CD4-positive, alpha-beta T cell treated with Interleukin-6 for 4 hours (primary cell): ENCODE measurements at places on chromosomes 1 and 21.

DNA sequence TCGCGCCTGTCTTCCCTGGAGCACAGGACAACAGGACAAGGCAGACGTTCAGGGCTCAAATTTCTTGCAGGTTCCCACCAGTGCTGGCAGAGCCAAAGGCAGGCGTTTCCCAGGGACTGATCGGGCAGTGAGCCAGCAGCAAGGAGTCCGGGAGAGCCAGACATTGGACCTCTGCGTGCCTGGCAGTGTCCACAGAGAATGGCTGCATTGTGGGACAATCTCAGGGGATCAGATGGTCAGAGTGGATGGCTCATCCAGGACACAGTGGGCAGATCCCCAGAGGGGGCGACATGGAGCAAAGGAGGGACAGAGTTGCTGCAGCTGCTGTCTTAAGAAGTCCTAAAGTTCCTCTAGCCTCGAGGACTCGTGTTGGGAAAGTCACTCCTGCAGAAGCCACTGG is 4.6 kb downstream of the TMEM63A start:
- peak; percentile 64 for DNase-seq

GRCh38 chr1:81298266-81298665 is 502.5 kb upstream of the ADGRL2 start:
- no peak for DNase-seq

GRCh38 chr21:46130831-46131587 is 24.4 kb downstream of the FTCD start:
- DNase-seq: no peak

DNA sequence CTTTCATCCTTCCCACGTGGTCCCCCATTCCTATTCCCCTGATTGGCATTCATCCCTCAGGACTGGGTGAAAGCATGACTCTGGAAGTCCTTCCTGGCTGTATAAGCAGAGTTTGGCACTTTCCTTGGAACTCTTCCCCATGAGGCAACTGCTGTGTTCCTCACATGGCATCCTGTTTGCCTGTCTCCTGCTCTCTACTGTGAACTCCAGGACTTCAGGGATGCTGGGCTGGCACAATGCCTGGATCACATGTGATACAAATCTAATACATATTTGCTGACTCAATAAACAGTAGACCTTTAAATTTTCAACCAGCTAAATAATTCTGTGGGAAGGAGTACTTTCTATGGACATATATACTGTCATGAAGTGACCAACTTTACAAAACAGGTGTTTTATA is 46.8 kb upstream of the EDEM3 start:
- no peak for DNase-seq

GRCh38 chr1:87084244-87084836 is 169.9 kb downstream of the HS2ST1 start:
- DNase-seq: no peak

- no peak for DNase-seq
Observed at GRCh38 chr1:42587753-42588152, 70.5 kb upstream of the PPIH start.

DNA sequence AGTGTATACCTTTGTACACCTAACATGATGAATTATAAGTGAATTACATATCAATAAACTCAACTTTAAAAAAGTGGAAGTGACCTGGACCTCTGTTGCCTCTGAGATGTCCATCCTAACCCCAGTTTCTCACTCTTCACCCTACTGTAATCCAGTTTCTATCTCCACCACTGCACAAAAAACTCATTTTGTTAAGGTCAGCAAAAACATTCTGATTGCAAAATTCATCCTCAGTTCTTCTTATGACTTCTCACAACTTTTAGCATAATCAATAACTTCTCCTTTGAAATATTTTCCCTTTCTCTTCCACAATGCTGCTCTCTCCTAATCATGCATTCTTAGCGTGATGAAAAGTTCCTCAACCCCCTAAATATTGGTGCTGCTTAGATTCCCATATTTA is 129.8 kb downstream of the CRB1 start:
- DNase-seq: no peak

GRCh38 chr21:38467911-38468310 is 30.4 kb downstream of the ERG start:
- DNase-seq: no peak

- no peak for DNase-seq
Observed at GRCh38 chr1:171233183-171233582, 15.1 kb upstream of the FMO1 start.

- DNase-seq: no peak
Observed at GRCh38 chr21:32470206-32470605, 57.7 kb downstream of the EVA1C start.

GRCh38 chr1:13697738-13698137 is 2.2 kb upstream of the PRDM2 start:
- DNase-seq: no peak

GRCh38 chr1:17488995-17489767 is 49.7 kb upstream of the RCC2 start:
- DNase-seq: no peak

DNA sequence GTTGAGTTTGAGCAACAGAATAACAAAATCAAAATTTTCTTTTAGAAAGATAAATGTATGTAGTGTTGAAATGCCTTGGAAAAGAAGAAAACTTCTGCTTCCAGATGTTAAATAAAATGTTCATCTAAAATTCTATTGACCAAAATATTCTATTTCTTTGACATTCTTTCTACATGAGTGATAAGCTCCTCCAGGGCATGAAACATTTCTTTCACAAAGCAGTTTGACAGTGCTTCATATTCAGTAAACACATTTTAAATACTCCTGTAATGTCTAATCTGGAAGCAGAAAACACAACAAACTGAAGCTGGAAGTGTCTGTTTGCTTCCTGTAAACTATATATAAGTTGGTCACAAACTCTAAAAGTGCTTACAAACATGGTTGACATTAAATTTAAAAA is 61.5 kb downstream of the RGS21 start:
- no peak for DNase-seq

GRCh38 chr1:63617450-63617849 is 24.2 kb downstream of the PGM1 start:
- no peak for DNase-seq

GRCh38 chr1:159944623-159945455 is 574 bp downstream of the IGSF9 start:
- DNase-seq: no peak

GRCh38 chr1:21935891-21936365 is 1.2 kb downstream of the HSPG2 start:
- no peak for DNase-seq

- no peak for DNase-seq
Observed at GRCh38 chr1:34774957-34775356, 6.1 kb upstream of the GJB3 start.

DNA sequence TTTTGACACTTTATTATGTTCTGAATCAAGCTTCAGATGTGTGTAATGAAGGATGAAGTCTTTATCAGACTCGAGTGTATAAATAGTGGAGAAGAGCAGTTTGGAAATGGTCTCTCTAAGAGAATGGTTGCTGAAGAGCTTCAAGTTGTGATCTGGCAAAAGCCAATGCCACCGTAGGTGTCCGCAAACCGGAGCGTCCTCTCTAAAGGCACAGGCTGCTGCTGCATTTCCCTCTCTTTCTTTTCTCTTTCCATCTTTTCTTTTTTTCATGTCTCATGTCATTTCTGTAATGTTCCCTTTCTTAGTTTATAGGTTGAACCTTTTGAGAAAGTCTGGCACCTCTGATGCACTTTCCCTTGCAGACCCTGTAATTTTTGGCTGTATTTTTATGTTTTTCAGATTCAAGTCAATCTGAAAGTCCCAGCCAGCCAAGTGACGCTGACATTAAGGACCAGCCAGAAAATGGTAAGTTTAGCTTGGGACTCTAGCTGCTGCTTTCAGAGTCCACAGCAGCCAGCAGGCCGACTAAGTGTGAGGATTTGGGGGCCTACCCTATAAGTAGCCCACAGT is 194.8 kb downstream of the NFIA start:
- no peak for DNase-seq

- no peak for DNase-seq
Observed at GRCh38 chr1:10064416-10065343, 31.9 kb downstream of the UBE4B start.

DNA sequence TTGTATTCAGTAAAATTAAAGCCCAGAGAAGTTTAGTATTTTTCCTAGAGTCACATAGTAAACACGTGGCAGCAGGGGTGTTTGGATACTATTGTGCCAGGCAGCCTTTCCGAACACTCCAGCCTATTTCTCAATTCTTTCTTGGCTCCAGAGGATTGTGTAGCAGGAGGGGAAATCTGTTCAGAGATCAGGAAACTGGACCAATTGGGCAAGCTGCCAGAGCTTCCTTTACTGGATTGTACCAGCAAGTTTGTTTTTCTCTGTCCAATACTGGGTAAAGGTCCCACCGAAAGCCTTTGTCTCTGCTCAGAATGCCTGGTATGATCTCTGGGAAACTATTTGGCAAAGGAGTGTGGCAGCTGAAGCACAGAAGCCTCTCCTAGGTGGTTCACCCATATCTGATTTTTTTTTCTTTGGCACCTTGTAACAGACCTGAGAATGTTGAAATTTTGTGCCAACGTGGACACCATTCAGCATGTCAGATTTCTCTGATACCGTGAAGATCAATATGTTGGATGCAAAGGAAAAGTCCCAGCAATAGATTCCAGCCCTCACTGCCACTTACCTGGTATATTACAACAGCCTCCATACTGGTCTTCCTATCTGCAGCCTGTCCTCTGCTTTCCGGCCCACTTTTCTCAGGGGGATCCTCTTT is 126.2 kb downstream of the FGGY start:
- no peak for DNase-seq

DNA sequence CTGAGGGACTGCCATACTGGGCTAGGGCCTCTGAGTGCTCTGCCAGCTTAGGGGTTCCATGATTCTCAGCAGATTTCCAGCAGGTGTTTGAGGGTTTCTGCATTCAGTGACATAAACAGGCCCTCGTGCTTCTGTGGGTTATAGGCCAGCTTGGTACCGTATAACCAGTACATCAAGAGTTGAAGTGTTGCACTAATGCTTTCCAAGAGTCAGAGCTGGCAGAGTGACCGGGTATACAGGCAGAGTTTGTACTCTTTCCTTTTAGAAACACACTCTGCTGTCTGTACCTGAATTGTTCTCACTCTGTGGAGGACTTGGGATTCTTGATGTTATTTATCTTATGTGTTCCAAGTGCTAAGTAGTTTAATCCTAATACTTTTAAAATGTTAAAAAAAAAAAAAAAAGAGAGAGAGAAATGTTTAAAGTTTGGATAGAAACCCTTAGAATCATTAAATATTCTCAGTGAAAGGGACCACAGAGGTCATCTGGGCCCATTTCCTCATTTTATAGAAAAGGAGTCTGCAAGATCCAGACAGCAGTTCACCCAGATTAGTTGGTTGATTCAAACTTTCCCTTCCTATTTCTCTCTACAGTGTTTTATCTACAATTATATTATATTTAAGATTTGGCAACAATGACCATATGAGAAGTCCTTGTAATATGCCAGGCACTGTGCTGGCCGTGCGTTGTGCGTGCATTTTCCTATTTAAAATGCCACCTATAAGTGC is 325.8 kb downstream of the KIF26B start:
- no peak for DNase-seq

- DNase-seq: no peak
Observed at GRCh38 chr1:27065999-27066630, 53.5 kb upstream of the TENT5B start.

DNA sequence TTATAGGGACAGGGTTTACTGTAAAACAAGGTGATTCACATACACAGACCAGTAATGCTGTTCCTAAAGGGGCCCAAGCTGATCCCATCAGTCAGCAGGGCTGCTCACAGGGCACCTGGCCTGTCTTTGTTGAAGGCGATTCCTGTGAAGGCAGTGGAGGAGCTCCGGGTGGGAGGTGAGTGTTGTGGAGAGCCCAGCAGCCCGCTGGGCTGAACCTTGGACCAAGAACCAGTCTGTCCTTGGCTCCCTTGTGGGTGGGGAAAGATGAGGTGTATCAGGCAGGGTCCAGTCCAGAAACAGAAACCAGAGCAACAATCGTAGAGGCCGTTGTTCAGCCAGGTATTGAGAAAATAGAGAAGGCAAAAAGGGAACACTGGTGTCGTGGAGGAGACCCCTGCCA is 12.5 kb downstream of the PDXK start:
- no peak for DNase-seq

- no peak for DNase-seq
Observed at GRCh38 chr1:116001739-116002487, 25.6 kb downstream of the SLC22A15 start.

DNA sequence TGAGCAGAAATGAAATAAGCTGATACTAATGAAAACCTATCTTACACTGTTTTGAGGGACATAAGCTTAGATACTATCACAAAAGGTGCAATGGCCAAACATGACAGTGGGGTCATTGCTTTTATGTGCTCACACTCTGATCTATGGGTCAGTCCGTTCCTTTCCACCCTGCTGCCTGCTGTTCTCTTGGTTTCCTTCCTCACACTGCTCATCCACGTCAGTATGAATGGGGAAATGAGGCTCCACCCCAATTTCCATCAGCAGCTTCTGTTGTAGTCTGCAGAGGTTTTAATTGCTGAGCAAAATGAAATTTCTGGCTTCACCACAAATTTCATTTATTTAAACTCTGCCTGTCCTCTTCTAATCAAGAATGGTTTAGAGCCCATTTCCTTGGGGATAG is 155.2 kb downstream of the GABPA start:
- no peak for DNase-seq

GRCh38 chr1:162670928-162671663 is 38.8 kb downstream of the DDR2 start:
- DNase-seq: no peak

DNA sequence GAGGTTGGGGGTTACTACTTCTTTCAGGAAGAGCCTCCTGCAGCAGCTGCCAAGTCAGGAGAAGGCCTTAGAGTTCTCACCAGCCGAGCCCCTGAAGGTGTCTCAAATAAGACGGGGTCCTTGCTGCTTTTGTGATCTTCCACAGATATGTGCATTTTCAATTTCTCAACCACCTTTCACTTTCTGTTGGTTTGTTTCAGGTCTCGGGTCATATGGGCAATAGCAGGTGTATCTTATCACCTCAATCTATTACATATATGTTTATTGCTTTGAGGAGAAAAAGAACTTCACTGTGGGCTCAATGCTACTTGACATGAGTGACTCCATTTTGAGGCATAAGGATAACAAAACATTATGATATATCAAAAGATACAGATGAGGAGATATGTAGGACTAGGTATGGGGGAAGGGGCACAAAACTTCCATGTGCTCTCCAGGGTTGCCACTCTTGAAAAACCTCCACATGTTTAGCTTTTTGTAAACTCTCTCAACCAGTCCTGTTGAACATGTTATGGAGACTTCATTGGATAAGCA is 1171.4 kb upstream of the ADGRL2 start:
- no peak for DNase-seq

DNA sequence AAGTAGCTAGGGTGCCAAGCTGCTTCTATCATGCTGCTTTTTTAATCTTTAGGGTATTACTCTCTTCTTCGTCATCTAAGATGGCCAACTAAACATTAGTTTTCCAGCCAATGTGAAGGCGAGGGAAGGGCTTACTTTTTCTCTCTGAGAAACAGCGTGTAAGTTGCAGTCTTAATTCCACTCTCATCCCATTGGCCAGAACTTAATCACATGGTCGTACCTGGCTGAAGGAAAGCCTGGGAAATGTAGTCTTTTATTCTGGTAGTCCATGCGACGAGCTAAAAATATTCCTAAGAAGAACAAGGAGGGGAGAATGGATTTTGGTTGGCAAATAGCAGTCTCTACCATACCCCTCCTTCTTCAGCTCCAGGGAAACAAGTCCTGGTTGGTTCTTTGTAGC is 21.5 kb downstream of the DNAJC6 start:
- DNase-seq: no peak
